ENCODE measurements at places on chromosomes 6 and 20. TPM values are rescaled to one million over a fixed set of nuclear protein-coding genes. Genes with fewer than 3 reads are reported as not detected.

The CFB gene
- total RNA-seq = 103 TPM

The GSTA4 gene
- total RNA-seq = 39.0 TPM

The TREML1 gene
- total RNA-seq = not detected

The IPCEF1 gene
- not detected for total RNA-seq

The OOEP gene
- total RNA-seq = not detected
